Stimulated activated CD4-positive, alpha-beta T cell treated with anti-CD3 and anti-CD28 coated beads, Interleukin-2, amount 100 ng/mL, for 48 hours (primary cell): ENCODE measurements at places on chromosomes 5 and 9.

- DNase-seq = peak; percentile 22
These were observed 19.2 kb downstream of the GSN start for GRCh38 chr9:121286973-121287741.

GRCh38 chr9:134253606-134254205 lies 72.5 kb upstream of the RXRA start:
- no peak for DNase-seq

DNA sequence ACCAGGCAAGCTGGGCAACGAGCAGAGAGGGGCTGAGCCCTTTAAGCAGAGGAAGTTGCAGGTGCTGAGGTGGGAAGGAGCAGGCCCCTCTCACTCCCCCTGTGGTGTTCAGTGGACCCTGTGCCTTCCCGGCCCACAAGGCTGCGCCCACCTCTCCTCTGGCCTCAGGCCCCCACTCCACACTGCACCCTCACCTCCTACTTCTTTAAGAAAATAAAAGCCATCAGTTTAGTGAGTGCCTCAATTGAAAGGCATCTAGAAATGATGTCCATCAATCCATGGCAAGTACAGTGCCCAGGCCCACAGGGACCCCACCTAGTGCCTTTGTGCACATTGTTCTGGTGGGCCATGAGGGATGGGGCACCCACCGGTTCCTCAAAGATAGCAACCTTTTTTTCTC lies 158.0 kb downstream of the PAX5 start:
- DNase-seq = no peak

DNA sequence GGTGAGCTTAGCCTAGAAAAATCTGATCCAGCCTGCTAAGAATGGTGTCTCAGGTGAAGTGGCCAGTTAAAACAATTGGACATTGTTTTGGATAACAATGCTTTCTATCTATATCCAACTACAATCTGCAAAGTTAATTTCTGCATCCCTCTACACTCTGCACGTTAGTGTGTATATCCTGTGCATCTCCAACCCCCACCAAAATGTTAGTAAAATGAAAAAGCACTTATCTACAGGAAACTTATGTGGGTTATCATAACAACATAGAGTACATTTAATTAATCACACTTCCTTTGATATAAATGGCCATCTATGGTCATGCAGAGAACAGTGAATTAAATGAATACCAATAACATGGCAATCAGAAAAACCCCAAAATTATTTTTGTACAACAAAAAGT lies 158.7 kb downstream of the NFIB start:
- no peak for DNase-seq

GRCh38 chr9:129131300-129132145 lies 20.3 kb downstream of the PTPA start:
- DNase-seq = peak; percentile 83

- DNase-seq = no peak
These were observed 89.3 kb downstream of the STARD4 start for GRCh38 chr5:111422747-111423720.

DNA sequence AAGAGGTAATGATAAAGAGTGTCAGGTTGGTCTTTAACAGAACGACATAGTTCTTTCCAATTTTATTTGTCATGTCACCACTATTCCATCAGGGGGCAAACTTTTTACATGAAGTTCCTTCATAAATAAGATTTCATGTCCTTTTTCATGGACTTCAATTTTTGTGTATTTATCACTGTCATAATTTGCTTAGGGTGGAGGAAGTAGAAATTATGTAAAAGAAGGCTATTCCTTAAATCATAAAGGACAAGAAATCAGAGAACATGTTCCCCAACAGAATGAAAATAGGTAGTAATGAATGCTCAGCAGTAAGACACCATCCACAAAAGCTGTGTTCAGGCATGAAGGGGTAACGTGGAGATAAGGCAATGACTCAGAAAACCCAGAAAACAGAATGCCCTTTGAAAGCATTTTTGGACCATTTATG lies 72.7 kb downstream of the ZFAND5 start:
- no peak for DNase-seq

GRCh38 chr9:95516221-95516733 lies 494 bp downstream of the PTCH1 start:
- DNase-seq = no peak

DNA sequence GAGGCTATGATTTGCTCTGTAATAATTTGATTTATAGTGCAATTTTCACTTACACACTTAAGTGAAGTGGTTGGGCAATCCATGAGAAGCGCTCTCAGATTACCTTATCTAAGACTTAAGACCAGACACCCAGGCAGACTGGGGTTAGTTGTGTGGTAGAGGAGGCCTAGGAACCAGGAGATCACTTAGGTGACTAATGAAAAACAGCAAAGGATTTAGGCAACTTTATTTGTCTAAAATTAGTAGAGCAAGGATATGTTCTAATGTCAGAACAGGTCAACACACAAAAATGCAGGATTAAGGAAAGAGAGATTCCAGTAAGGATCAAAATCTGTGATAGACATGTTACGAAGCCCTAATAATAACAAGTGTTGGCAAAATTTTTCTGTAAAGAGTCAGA lies 913.8 kb downstream of the TLE1 start:
- no peak for DNase-seq

DNA sequence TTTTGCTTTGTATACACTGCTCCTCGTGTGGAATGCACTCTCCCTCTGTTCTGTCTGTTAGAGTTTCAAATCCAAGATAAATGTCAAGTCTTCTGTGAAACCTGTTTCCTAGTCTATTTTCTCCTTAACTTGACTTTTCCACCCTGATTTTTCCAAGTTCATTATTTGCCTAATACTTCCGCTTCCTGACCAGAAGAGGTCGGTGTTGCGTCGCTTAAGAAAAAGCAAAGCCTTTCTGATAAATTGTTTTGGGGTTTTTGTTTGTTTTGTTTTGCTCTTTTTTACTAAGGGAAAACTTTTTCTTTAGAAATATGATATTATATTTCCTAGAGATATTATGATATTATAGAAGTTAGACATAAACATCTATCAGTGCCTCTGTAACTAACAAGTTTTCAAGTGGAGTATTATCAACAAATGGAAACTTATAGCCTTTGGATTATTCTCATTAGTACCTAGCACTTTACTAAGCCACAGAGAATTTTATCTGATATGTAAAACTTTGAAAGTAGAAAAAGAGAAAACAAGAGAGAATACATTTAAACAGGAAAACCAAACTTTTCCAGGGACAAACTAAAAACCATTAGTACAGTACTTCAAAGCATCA lies 55.8 kb downstream of the PHAX start:
- DNase-seq = no peak

- no peak for DNase-seq
These were observed 7.6 kb downstream of the HACD4 start for GRCh38 chr9:21023861-21024260.

DNA sequence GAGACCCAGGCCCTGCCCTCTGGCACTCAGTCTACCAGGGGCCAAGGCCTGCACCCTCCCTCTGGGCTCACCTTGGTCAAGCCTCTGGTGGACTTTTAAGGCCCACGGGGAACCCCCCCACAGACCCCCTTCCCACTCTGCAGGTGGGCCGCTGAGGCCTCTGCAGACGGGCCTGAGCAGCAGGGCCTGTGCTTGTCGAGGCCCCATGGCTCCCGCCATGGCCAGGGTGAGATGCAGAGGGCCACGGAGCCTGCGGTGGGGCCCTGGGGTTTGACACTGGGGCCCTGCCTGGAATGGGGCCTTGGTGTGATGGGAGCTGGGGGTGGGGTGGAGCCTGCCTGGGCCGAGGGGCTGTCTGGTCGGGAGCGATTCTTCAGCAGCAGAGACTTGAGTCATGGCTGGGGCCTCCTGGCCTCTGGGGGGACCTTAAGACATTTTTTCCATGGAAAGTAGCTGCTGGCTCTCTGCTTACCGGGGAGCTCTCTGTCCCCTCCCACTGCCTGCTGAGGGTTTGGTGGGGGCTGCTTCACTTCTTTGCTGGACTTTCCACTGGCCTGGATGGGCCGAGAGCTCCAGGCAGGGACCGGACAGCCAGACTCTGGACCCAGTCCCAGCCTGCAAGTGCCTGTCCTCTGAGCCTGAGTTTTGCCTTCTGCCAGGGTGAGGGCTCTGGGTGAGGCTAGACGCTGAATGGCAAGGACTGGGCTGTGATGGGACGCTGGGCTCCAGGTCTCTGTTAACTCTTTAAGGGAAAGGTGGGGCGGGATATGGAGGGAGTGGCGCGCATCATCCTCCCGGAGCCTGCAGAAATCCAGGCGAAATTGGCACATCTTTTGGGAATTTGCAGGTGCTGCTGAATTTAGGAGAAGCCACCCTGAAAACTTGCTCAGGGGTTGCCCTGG lies 132.2 kb downstream of the RXRA start:
- DNase-seq = no peak

GRCh38 chr5:124962735-124963134 lies 216.3 kb upstream of the ZNF608 start:
- no peak for DNase-seq

DNA sequence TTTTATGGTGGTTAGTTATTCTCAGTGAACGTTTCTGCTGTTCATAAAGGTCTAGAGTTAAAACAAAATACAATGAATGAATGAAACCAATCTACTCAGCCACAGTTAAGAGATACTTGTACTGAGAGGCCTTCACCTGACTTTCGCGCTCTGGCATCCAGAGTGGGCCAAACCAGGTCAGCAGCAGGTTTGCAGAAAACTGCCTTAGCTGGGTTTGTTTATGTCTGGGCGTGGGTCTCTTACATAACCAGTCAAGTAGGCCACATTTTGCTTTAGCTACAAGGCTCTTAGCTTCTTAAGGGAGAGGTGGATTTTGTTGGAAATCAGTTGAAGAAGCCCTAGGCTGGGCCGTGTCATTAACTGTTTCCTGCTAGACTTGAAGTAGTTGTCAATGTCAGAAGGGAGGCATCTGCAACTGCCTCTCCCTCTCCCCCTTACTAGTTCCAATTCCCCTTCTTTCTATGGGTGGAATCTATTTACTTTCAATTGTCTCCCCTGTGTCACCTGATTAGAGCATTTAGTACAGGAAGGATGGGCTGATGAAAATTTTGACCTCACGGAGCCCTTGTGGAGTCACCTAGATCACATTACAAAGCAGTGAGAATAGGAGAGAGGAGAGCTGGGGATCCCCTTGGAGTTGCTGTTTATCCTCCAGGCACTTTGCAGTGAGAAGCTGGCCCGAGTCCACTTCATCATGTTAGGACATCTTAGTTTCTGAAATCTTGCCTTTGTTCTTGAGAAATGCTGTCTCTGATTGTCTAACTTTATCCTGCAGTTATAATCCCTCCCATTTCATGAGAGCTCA lies 200.5 kb downstream of the ARHGEF28 start:
- no peak for DNase-seq

DNA sequence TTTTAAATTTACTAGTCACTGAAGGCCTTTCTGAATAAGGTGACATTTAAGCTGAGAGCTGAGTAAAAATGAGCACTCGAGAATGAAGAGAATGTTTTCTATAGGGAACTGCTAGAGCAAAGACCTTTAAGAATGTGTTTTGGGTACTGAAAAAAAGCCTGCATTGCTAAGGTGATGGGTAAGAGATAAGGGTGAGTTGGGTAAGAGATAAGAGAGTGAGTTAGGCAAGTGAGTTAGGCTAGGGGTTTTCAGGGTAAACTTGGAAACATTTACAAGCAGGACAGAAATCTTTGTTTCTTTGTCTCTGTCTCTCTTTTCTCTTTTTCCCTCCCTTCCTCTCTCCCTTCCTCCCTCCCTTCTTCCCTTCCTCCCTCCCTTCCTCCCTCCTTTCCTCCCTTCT lies 5.6 kb downstream of the RAD23B start:
- no peak for DNase-seq

DNA sequence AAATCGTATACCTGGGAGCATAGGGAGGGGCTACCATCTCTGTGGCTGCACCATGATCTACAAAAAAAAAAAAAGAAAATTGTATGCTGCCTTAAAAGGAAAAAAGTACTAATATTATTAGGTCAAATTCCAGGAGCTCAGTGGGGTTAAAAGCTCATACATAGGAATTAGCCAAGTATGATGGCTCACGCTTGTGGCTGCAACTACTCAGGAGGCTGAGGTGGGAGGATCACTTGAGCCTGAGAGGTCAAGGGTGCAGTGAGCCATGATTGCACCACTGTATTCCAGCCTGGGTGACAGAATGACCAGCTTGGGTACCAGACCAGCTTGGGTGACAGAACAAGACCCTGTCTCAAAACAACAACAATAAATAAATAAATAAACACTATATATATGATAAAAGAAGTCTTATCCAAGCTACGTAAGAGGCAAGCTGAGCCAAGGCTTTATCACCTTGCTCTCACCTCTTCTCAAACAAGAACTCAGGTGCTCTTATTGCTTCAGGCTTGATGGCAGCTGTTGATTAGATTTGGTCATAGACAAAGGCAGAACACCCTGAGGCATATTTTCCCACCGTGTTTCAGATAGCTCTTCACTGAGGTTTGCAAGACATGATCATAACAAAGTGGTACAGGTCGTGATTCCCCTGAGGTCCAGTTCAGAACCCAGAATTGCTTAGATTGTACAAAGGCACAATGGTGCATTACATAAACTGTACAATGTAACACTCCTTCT lies 3.3 kb upstream of the FBXW11 start:
- no peak for DNase-seq

- no peak for DNase-seq
These were observed 228.9 kb downstream of the FANCC start for GRCh38 chr9:95088421-95089161.

DNA sequence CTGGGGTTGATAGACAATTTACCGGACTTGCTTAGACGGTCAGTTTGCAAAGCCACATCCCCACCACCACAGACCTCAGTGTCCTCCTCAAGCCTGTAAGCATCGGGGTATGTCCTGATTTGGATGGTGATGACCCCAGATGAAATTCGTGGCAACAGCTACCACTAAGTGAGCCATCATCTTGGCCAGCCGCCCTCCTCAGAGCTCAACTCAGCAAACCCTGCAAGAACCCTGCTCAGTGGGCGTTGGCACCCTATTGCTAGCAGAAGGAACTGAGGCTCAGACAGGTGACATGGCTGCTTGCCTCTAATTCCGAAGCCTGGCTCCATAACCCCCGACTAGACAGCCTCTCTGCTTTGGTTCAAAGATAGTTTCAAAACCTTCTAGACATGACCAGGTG lies 41.4 kb upstream of the BARHL1 start:
- no peak for DNase-seq

GRCh38 chr5:127652952-127653611 lies 4.2 kb downstream of the CTXN3 start:
- DNase-seq = no peak

DNA sequence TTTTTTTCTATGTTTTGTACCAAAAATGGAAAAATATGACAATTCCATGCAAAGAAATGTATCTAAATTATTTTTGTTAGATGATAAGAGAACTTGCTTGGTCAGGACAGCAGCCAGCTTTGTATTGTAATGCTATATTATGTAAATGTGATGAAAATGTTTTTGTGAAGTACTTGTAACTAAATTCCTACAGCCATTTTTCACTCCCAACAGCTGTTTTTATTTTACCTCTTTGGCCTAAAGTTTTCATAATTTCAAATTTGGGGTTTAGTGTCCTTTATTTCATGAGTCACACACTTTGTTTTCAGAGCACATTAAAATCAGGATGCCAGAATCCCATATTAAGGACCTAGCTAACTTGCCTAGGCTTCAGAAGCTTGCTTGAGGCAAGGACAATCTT lies 64.1 kb downstream of the WDR41 start:
- no peak for DNase-seq

DNA sequence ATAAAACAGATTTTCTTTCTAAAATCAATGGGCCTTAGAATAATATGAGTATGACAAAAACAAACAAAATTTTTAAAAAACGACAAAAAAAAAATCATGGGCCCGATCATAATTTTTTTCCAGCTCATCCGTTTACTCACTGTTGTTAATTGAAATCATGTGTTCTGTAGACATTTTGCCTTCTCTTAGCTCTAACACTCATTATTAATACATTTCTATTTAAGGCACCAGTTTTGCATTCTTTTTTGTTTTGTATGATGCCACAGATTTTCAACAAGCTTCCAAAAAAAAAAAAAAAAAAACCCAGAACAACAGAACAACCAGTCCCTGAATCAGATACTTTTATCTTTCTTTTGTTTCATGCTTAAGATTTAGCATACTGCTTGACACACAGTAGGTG lies 86.4 kb downstream of the PRLR start:
- DNase-seq = no peak
